ENCODE measurements at places on chromosomes 6 and 20.
A peak's percentile ranks its signal among the peaks of the same experiment; 100 is the strongest.

DNA sequence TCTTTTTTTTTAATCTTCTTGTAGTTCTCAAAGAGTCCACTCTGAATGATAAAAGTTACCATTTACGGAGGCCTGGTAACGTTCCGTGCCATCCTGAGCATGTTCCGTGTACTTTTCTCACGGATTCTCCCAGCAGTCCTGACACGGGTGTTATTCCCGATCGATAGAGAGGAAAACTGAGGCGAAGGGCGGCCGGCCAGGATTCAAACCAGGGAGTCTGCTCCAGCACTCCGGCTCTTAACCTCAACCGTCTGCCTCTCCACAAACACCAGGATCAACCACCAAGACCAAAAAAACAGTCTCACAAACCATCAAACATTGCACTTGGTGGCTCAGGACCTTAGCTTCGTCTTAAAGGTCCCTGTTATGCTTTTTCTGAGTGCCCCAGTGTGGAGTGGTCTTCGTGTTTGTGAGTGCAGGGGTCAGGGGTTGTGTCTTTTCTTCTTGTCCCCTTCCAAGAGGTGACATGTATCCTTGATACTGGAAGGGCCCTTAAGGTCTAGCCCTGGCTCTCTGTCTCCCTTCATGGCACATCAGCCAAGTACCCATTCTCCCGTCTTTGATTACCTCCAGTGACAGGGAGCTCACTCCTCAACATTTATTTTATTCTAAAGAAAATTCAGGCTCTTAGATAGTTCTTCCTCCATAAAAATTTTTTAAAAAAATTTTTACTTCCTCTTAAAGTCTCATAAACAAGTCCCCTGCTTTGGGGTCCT lies 35.1 kb downstream of the SRC start:
- no peak for DNase-seq

DNA sequence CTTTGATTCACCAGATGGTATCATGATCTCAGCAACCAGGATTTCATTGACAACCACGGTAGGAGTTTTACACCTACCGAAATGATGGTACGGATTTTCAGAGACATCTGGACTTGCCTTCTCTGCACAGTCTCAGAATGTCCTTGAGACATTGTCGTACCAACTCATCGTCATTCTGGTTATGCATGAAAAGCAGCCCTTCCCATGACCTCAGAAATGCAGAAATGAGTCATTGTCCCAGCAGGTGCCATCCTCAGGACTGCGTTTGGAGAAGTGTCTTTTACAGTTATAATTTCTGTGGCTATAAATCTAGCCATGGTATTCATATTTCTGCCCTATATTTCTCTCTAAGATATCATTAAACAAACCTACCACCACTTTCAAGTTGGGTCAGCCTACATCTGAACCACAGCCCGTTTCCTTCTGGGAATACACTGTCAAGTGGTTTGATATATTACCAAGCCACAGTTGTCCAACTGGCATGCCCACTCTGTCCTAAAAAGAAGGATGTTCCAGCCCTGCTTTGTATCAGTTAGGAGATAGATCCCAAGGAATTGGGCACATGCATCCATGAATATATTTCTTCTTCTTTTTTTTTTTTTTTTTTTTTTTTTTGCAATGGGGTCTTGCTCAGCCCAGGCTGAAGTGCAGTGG lies 7.5 kb upstream of the BFSP1 start:
- DNase-seq = no peak

- peak; percentile 95 for DNase-seq
Observed at GRCh38 chr6:84764332-84765049, at the start of gene TBX18. Gene TBX18, minus strand, starts transcription at chr6:84764598. Its CDS starts 417 bp downstream, at chr6:84764181.

- DNase-seq = no peak
Observed at GRCh38 chr6:131510094-131510493, 62.9 kb upstream of the ARG1 start.

GRCh38 chr6:107864226-107865127 lies 40.4 kb upstream of the SCML4 start:
- DNase-seq = no peak

DNA sequence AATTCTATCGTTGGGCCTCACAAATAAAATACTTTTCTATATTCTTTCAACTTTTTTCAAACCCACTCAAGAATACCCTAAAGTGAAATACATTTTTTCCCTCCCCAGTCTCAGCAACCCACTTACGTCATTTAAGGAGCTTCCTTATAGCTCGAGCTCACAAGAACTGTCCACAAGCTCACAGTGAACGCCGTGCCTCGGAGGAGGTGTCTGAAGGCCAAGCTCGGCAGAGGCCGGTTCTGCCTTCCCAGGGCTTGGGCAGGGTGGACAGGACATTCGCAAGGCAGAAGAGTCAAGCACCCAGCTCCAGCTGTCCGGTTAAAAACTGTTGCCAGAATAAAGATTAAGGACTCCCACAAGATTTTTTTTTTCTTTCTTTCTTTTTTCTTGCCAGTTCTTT lies 802.3 kb downstream of the QKI start:
- no peak for DNase-seq

DNA sequence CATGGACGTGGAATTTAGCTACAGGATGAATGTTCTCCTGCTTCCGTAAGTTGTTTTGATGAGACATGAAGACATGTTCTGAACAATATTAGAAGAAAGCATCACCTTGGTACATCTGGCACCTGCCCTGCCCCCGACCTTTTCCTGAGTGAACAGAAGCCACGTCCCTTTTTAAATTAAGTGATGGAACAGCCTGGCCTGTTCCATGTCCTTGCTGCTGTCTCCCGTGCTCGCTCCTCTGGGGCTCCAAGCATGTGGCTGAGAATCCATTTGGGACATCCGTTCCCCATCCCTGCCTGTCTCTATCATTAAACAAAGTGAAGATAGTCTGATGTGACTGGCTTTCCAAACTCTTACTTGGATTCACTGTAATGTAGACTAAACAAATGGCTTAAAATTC lies 36.4 kb downstream of the ERMARD start:
- DNase-seq = no peak

GRCh38 chr20:33415948-33416347 lies 14.6 kb upstream of the CDK5RAP1 start:
- DNase-seq = no peak

GRCh38 chr6:127686084-127686483 lies 109.1 kb downstream of the C6orf58 start:
- no peak for DNase-seq

DNA sequence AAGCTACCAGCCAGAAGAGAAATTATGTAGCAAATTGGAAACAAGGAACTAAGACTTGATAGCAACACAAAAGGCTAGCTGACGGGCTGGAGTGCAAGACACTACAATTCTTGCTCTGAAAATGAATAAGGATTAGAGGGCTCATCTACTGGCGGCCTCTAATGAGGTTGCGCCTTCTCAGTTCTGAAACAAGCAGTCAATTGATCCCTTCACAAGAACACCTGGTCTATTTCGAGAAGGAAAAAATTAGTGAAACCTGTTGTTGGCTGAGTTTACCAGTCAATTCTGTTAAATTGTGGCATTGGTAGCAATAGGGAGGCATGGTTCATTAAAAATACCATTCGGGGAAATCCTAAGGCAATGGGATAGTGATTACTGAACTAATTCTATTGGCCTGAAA lies 74.8 kb upstream of the JARID2 start:
- no peak for DNase-seq

- no peak for DNase-seq
Observed at GRCh38 chr20:58042591-58042990, 185.9 kb downstream of the ANKRD60 start.

DNA sequence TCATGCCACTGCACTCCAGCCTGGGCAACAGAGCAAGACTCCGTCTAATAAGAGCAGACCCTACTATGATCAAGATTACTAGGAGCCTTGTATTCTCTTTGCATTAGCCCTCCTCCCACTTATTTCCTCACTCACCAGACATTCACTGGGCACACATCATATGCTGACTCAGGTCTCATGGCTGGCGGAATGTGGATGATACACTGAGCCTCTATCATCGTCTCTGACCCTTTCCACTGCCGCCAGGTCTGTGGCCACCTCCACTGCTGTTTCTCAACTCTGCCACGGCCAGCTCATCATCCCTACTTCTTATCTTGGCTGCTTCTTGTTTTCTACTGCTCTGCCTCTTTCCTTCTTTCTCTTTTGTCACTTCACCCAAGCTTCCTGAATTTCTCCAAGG lies 161.0 kb downstream of the BACH2 start:
- DNase-seq = peak; percentile 54

DNA sequence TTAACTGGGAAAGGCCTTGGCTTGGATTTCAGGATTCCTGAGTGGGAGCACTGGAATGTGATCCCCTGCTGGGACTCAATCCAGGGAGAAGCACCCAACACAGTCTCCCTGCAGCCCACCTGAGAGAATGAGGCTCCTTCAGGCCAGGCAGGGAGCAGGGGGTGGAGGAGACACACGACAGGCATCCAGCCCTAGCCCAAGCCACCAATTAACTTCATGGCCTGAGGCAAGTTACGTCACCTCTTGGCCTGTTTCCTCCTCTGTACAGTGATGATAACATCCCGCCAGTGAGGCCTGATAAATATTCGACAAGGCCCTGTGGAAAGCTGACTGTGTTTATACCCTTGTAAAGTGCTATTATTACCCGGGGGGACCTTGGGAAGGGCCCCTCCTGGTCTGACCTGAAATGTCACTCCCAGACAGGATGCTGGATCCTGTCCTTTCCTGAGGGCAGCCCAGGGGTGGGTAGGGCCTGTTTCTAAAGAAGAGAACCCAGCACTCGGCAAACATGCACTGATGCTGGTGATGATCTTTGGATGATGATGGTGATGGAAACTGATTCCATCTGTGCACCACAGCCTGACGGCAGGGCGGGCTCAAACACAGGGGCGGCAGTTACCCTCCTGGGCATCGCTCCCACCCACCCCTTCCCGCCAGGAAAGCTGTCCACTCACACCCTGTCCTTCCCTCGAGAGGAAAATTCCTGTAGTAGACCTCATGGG lies 12.4 kb downstream of the FRS3 start:
- peak; percentile 24 for DNase-seq

DNA sequence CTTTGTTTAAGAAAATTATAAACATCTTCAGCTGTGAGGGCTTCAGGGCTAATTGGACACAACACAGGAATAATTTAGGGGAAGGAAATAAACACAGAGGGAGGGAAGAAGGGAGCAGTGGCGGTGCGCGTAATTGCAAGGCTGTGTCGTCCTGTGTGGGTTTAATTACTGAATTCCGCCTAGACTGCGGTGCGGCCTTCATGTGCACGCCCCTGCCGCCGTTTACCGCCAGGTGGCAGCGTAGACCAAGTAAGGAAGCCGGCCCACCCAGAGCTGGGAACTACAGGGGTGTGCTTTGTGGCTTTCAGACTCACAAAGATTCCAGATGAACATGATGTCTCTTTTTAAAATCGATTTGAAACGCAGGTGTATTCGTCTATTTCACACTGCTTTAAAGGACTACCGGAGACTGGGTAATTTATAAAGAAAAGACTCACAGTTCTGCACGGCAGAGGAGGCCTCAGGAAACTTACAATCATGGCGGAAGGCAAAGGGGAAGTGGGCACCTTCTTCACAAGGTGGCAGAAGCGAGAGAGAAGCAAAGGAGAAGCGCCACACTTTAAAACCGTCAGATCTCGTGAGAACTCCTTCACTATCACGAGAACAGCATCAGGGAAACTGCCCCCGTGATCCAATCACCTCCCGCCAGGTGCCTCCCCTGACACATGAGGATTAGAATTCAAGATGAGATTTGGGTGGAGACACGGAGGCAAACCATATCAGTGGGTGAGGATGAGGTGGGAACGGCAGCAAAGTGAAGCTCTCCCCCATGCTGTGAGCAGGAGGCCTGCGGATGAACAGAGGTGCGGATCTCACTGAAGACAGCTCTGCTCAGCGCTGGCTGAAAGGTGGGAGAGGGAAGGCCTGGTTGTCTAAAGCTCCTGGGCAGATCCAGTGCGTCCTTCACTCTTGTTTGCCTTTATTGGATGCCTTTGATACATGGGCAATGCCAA lies 222.0 kb upstream of the PDE10A start:
- no peak for DNase-seq

GRCh38 chr6:41321183-41321582 lies 14.2 kb upstream of the NCR2 start:
- DNase-seq = no peak

GRCh38 chr6:34791164-34791700 lies 651 bp upstream of the BLTP3A start:
- no peak for DNase-seq

- no peak for DNase-seq
Observed at GRCh38 chr20:10318291-10319024, 99.8 kb downstream of the SNAP25 start.

DNA sequence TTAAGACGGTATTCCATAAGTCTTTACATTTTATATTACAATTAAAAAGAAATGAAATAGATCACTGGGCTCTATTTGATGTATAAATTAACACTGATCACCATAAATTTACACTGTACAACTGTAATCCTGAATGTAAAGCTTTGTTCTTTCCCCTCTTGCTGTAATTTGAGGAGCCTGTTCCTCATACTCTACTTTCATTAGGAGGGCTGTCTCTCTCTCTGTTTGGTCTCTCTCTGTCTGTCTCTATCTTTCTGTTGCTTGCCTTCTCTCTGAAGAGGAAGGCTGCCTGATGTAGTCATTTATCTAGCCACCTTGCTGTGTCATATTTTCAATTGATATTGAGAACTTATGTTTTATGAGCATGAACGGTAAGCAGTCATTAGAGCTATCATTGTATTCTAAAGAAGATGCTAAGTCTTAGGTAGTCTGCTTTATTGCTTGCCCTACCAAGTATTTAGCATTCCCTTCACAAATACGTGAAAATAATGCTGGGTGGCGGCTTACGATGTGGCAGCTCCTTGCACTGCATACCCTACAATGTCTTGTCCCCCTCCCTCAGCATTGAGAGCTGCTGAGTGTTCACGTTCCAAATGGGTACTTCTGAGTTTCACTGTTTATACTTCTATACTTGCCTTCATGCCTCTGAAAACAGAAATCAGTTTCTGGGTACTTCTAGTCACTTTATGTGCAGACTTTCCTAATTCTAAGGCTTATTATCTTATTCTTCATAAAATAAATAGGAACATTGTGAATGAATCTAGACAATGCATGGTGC lies 205.5 kb downstream of the NKAIN2 start:
- no peak for DNase-seq

DNA sequence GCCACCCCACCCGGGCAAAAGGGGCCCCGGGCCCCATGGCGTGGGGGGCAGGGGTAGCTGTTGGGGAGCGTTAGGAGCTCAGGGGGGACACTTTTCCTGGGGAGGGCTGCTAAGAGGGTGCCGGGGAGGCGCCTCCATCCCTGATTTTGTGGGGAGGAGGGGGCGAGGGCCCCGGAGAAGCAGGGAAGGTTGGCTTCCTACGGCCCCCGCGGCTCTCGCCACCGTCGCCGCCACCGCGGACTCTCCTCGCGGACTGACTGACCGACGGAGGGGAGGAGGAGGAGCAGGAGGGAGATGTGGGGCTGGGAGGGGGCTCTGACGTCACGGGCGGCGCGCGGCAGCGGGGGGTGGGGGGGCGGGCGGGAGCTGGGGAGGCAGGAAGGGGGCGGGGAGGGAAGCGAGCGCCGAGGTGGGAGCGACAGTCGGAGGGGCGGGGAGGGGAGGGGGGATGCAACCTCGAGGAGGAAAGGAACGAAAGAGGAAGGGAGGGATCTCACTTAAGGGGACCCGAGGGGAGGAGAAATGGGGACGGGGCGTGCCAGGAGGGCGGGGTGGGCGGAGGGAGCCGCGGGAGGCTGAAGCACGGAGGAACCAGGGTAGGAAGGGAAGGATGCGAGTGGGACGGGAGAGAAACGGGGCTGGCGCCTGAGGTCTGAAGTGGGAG lies 5.1 kb downstream of the GABBR1 start:
- DNase-seq = no peak

Measured in AG04449 (cell line).